ENCODE measurements at places on chromosomes 11 and 22.

- DNase-seq = peak; percentile 27
Observed at GRCh38 chr11:112297248-112297866, 36.7 kb upstream of the PLET1 start.

GRCh38 chr22:34784056-34784455, 281.9 kb upstream of the ISX start:
- DNase-seq = no peak

DNA sequence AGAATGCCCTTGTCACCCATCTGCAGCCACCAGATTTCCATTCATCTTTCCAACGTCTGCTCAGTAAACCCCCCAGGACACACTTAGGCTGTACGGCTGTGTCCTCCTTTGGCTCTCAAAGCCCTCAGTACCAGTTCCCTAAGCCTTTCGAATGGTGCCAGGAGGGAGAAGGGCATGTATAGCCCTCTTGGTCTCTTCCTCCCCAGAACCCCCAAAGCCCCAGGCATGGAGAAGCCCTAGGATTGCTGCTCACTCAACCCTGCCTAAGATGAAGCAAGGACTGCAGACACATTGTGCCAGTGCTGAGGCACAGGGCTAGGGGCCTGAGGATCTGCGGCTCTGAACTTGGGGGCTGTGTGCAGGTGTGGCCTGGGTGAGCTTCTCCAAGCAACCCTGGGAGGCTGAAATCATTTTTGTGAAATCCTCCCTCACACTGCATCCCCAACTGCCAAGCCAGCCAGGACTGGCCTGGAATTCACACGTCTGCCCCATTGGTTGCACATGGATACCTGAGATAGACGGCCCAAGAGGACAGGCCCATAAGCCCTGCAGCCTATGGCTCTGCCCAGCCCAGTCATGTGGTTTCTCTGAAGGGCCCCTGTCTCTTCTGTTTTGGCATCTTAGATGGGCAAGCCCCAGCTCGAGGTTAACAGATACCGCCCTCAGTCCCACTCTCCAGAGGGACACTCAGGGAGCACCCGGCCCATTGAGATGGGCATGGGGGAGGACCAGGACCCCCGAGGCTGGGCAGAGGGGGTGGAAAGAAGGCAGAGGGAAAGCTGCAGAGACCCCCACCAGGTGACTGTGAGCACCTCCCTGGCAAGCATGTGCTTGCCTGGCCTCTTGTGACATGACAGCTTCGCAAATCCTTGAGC, 34.0 kb downstream of the KCNQ1OT1 start:
- no peak for DNase-seq

GRCh38 chr22:46262449-46263215, 511 bp downstream of the PKDREJ start:
- DNase-seq = no peak

GRCh38 chr11:70233511-70233934, 30.4 kb downstream of the FADD start:
- DNase-seq = no peak

- no peak for DNase-seq
Observed at GRCh38 chr11:8937159-8937558, 4.4 kb upstream of the C11orf16 start.

- DNase-seq = no peak
Observed at GRCh38 chr11:80350541-80350940, 909.7 kb upstream of the TENM4 start.
